SJCRH30 (cell line): ENCODE measurements at places on chromosomes 3 and 15. TPM values are rescaled to one million over a fixed set of nuclear protein-coding genes. Genes with fewer than 3 reads are reported as not detected.

Gene STRIT1
- total RNA-seq: not detected in 2 replicates

Gene B3GALNT1
- total RNA-seq: not detected in 2 replicates

GRCh38 chr3:177300039-177300833, 103.0 kb upstream of the TBL1XR1 start:
- peak; percentile 52 for DNase-seq

DNA sequence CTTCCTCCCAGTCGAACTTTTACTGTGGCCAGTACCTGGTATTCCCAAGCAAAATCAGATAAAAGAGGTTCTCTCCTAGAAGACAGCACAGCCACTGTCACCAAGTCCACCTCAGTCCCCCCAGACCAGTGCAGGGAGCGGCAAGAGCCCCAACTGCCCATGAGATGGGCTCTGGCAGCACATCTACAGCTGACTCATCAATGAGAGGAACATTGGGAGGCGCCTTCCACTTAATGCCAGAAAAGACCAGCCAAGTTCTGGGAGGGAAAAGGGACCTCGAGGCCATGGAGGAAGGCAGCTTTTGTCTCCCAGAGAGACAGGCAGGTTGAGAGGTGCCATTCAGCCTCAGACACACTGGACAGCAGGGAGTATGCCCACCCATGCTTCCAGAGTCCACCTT, 28.2 kb downstream of the POC1A start:
- no peak for DNase-seq

GRCh38 chr3:10198761-10199649, 34.3 kb downstream of the IRAK2 start:
- no peak for DNase-seq

- peak; percentile 34 for DNase-seq
Measured at GRCh38 chr3:129315223-129315997, 36.7 kb downstream of the HMCES start.

DNA sequence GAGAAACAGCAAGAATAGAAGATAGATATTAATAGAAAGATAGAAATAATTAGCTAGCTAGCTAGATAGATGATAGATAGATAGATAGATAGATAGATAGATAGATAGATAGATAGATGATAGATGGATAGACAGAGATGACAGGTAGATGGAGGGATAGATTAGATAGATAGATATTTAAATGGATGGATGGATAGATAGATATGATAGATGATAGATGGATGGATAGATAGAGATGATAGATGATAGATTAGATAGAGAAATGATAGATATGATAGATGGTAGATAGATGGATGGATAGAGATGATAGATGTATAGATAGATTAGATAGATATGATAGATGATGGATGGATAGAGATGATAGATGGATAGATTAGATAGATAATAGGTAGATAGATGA, 8.3 kb upstream of the ATP10A start:
- DNase-seq: no peak

DNA sequence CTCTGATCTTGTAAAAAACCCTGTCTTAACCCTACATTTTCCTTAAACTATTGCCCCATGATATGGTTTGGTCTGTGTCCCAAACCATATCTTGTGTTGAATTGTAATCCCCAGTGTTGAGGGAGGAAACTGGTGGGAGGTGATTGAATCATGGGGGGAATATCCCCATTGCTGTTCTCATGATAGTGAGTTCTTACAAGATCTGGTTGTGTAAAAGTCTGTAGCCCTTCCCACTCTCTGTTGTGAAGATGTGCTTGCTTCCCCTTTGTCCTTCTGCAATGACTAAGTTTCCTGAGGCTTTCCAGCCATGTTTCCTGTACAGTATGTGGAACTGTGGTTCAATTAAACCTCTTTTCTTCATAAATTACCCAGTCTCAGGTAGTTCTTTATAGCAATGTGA, 881.4 kb downstream of the DIPK2A start:
- no peak for DNase-seq

DNA sequence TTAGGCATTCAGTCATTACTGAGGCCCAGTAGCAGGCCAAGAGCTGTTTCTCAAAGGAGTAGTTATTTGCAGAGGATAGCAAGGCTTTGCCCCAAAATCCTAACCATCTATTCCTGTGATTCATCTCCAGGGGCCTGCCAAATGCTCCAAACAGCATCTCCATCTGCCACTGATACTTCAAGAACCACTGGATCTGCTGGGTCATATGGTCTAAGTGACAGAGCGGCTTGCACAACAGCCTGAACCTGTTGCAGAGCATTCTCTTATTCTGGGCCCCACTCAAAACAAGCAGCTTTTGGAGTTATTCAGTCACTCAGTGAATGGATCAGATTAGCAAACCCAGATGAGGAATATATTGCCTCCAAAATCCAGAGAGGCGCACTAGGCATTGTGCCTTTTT, 68.8 kb upstream of the ALDH1A3 start:
- DNase-seq: no peak

GRCh38 chr3:69869643-69870042, 129.9 kb upstream of the SAMMSON start:
- DNase-seq: no peak

Gene PHLDB2
- total RNA-seq: 93.4 and 102 TPM in 2 replicates

GRCh38 chr3:77236118-77236517, 196.2 kb downstream of the ROBO2 start:
- no peak for DNase-seq

DNA sequence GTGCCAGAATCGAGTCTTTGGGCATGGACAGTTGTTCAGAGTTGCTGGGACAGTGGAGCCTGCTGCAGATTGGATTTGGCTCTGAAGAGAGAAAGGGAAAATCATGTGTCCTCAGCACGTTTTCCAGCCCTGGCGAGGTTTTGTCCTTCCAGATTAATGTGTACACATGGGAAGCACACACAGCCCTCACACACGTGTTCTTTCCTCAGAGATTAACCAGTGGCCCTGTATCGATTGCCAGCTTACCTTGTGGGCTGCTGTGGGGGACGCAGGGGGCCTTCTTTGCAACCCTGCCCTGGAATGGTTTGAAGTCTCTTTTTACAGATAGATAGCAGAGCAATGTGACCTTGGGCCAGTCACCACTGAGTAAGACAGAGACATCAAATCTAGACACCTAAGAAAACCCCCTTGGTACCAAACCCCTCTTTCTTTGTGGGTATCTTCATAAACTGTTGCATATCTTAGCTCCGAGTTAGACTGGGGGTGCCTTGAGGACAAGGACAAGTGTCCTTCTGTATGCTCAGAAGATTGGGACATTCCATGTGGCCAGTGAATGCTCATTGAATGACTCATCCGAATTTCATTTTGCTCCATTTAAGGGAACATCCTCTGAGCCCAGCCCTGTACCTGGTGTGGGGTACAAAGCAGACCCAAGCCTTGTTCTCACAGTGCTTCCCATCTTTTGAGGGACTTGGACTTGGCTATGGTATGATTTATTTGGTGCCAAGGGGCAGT, 48.0 kb downstream of the SMAD6 start:
- no peak for DNase-seq

GRCh38 chr3:192843723-192844485, 73.8 kb downstream of the MB21D2 start:
- no peak for DNase-seq

- DNase-seq: peak; percentile 94
Measured at GRCh38 chr3:61894988-61895935, 333.9 kb downstream of the PTPRG start.

GRCh38 chr3:38455639-38456430, 2.1 kb downstream of the ACVR2B start:
- no peak for DNase-seq

- no peak for DNase-seq
Measured at GRCh38 chr3:118476885-118477618, 557.6 kb downstream of the IGSF11 start.

DNA sequence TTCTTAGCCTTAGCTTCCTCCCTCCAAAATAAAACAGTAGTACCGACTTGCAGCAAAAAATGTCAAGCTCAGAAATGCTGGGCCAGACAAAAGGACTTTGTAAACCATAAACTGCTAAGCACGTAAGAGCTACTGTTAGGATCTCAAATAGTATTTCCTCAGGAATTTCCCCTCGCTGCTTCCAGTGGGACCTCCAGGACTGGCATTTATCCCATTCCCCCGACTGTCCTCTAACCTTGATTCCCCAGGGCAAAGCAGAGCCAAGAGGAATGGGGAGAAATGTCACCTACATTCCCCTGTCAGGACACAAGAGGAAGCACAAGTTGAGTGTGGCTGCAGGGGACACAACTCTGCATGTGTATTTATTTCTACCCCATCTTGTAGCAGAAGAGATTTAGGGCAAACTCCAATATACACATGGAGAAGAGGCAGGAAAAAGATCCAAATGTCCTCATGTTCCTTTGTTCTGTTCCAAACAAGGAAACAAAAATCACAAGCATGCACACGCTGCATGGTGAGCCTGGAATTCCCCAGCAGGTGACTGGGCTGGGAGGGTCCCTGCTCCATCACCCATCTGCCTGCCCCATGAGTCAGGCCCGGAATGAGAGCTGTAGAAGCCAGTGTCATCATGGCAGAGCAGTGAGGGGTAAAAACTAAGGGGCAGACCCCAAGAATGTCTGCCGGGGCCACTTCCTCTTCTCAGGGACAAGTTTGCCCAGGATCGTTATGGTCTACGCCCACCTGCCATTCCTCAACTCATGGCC, 4.2 kb downstream of the STOML1 start:
- no peak for DNase-seq

- no peak for DNase-seq
Measured at GRCh38 chr15:78197632-78198031, 36.7 kb downstream of the ACSBG1 start.

DNA sequence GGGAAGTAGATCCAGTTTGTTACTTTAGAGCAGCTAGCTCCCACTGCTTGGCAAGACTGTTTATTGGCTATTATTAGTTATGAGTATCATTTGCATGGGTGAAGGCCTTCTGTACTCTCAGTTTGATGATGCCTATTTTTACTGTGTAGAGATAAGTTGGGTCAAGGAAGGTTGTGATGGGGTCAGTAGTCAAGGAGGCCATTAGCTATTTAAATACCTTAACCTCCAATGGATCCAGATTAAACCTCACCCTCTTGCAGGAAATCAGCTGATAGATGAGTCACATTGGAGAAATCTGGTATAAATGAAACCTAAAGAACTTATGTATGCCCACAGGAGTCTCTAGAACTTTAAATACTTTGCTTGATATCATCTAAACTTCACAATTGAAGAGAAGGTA, 45.0 kb downstream of the THBS1 start:
- DNase-seq: no peak

- DNase-seq: peak; percentile 43
Measured at GRCh38 chr3:9951962-9952805, at the start of gene PRRT3. TSS of gene PRRT3 (minus strand) at chr3:9952408. CDS start at chr3:9950115, 2,293 bp downstream.

DNA sequence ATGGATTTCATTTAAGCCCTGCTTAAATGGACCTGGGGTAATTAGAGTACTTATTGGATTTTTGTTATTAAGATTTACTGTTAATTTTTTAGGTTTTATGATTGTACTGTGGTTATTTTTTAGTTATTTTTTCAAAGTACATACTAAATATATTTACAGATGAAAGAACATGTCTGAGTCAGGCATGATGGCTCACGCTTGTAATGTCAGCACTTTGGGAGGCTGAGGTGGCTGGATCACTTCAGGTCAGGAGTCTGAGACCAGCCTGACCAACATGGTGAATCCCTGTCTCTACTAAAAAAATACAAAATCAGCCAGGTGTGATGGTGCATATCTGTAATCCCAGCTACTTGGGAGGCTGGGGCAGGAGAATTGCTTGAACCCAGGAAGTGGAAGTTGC, 16.2 kb upstream of the RPL24 start:
- no peak for DNase-seq

DNA sequence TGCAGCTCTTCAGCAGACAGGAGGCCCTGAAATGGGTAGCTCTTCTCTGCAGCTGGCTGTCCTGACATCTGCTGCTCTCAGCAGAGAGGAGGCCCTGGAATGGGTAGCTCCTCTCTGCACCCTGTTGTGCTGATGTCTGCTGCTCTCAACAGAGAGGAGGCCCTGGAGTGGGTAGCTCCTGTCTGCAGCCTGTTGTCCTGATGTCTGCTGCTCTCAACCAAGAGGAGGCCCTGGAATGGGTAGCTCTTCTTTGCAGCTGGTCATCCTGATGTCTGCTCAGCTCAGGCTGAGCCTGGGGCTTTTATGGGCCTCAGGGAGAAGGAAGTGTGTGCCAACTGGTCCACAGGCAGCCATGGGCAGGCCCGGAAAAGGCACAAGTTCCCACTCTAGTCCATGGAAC, 66.6 kb downstream of the PIK3CB start:
- peak; percentile 24 for DNase-seq

GRCh38 chr3:112138219-112138969, 5.3 kb upstream of the GCSAM start:
- no peak for DNase-seq

DNA sequence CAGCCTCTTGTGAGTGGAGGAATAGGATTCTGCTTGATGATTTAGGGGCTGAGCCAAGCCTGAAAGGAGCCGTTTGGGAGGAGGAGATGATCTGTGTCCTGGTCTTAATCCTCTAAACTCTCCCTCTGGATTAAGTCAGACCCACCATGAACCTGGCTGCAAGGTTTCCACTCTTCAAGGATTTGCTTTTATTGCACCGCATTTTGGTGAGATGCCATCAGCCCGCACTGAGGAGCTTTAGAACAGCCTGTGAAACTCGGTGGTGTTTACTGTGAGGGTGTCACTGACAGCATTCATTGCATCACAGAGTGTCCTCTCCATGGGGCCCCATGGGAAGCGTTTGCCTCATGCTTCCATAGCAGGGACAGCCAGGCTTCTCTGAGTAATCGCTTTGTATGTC, 59.2 kb downstream of the EPHB1 start:
- no peak for DNase-seq

- DNase-seq: no peak
Measured at GRCh38 chr3:183875411-183875810, 9.3 kb downstream of the PARL start.

Gene FHIT
- total RNA-seq: 1.8 and 2.2 TPM in 2 replicates

- no peak for DNase-seq
Measured at GRCh38 chr3:128334766-128335165, 131.9 kb downstream of the DNAJB8 start.
